ENCODE measurements at places on chromosomes 6 and 20.

DNA sequence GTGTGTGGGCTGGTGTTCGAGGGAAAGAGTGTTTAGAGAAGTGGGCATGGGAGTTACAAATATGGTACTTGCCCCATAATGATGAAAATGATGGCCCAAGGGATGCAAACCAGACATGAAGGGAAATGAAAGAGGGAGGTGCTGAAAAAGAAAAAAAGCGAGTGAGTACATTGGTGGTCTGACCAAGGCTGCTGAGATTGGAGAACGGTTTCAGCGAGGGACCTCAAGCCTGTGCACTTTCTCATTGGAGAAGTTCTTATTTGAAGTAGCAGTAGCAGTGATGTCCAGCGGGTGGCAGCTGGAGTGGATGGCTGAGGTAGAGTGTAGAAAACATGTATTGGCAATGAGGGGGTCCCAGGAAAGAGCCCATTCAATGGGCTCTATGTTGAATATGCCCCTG is 54.8 kb downstream of the TNFAIP3 start:
- no peak for DNase-seq

DNA sequence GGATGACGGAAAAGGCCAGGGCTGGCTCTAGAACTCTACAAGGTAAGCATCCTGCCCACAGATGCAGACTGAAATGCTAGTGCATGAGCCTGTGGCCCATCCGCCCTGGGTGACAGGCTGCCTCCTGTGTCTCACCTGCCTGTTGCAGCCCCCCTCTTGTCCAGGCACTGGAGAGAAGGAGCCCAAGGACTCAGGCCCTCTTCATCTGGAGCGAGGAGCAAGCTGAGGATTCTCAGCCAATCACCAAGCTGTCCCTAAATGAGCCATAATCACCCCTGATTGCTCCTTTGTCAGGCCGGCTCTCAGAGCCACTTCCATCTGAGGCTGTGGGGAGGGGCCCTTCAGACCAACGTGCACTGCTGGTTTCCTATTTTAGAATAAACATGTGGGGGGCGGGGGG is 10.0 kb upstream of the SLC32A1 start:
- no peak for DNase-seq

GRCh38 chr20:3767427-3768341 is at the start of gene ADISSP:
ADISSP (minus strand) TSS chr20:3767753; CDS start chr20:3760100, 7,653 bp downstream.
- DNase-seq = peak; percentile 99

GRCh38 chr6:123480986-123481385 is 155.8 kb downstream of the TRDN start:
- no peak for DNase-seq

DNA sequence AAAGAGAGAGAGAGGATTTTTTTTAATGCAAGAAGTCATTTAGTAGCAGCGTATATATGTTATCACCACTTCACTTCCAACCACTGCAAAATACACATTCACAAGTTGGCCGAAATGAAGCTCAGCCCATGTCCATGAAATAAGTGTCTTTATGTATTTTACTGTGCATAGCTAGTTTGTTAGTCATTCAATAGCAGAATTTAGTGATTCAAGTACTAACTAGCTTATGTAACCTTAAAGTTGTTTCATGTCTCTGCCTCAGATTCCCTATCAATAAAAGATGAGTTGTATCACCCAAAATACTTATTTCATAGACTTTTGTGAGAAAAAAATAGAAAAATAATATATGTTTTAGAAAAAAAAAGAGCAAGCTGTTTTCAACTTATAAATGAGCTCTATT is 153.7 kb upstream of the PRDM1 start:
- DNase-seq = no peak

DNA sequence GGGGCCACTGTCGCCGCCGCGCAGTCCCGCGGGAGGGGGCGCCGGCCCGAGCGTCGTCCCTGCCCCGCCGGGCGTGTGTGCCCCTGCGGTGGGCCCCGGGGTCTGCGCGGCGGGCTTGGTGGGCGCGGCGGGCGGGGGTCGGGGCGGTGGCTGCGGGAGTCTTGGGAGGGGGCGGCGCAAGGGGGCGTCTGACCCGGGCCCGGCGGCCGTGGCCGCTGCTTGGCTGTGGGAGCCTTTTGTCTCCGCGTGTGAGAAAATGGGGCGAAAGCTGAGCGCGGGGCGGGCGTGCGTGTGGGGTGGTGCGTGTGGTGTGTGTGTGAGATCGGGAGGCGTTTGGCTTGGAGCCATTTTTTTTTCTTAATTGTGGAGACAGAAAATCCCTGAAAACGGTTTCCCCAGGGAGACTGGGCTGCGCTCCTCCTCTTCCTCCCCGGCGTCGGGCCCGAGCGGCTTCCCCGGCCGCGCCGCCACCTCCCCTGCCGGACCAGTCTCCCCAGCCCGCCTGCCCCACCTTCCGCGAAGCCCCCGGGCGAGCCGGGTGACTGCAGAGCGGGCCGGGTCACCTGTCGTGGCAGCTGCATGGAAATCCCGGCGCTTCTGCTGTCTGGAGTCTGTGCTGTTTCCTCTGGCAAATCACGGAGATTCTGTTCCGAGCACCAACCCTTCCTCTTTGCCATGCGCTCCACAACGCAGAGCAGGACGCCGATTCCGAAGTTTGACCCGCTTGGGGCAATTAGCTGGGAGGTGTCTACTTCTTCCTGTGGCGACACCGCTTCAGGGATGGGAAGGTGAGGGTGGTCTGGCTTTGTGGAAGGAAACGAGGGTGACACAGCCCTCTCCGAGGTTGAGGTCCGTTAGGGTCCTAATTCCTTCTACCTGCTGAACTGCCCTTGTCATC is 64.4 kb downstream of the GTF2H5 start:
- peak; percentile 73 for DNase-seq

- no peak for DNase-seq
Observed at GRCh38 chr6:5083813-5084359, 1.3 kb upstream of the PPP1R3G start.

DNA sequence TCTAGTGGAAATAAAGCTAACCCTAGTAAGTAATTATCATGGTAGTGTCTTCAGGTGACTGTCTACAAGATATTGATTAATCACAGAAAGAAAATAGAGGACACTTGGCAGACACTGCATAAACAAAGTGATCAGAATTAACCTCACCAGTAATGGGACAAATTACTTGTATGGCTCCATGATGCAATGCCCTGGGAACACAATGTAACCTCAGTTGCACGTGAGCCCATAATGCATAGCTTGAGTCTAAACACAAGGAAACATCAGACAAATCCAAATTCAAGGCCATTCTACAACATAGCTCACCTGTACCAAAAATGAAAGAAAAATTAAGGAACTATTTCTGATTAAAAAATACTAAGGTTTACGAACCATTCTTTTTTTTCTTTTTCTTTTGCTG is 92.4 kb upstream of the SSTR4 start:
- no peak for DNase-seq

DNA sequence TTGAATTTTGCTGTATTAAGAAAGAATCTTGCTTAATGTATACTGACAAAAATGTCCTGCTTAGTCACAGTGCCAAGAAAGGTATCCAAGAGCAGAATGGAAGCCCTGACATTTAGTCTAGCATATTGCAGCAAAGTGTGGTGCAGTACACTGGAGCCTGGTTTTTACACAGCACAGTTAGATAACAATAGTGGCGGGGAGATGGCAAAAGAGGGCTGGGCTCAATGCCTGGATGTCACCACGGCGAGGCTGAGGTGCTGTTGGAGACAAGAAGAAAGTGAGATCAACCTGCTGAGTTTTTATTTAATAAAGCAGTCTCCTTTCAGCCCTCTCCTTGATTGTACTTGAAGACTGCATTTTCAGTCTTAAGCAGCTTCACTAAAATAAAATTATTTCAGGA is 426.0 kb downstream of the LMBRD1 start:
- DNase-seq = no peak

- no peak for DNase-seq
Observed at GRCh38 chr6:55632953-55633352, 54.0 kb upstream of the HMGCLL1 start.

DNA sequence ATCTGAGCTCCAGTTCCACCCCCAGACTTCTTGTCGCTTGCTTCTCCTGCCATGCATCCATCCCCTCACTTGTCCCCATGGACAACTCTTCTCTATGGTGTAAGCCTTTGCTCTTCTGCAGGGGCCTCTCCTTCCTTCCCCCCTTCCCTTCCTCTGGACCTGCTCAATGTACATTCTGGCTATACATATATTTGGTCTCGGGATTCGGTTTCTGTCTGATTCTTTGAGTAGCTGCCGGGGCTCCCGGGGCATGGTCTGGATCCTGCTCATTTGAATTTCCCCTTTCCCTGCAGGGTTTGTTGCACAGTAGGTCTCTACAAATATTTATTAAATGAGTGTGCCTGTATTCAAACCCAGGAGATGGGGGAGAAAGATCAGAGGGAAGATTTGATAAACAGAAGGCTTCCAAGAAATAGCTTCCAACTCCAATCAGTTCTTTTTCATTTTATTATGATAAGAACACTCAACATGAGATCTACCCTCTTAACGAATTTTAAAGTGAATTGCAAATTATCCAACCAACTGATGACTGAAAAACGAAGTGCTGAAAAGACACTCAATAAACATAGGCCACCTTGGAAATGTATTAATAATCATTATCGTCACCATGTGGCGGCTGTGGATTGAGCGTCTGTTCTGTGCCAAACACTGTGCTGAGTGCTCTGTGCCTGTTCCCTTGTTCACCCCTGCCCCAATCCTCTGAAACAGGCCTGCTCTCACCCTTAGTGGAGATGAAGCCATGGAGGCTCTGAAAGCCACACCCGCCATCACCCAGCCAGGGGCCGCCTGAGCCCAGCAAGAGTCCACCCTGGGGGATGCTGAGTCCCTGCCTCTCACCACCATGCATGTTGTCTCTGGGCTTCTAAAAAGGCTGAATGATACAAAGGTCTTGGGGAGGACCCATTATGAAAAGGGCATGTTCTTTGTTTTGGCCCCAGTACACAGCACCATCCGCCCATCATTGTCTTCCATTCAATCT is 34.3 kb upstream of the APCDD1L start:
- DNase-seq = no peak

DNA sequence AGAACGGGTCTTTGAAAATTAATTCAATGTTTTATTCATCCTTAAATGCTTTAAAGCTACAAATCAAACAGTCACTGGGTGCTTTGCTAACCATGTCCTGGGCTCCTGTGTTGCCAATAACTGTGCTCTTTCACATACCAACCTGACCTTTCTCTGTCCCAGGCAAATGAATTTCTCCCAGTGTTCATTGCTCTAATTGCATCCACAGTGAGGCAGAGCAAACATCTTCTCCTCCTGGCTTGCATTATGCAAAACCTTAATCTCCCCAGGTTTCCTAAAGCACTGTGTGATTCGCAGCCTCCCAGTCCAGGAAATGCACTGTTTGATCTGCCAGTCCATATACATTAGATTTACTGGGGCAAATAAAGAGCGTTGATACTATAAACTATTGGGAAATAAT is 219.0 kb downstream of the PREX1 start:
- DNase-seq = no peak
